ENCODE measurements at places on chromosomes 13 and 19.

GRCh38 chr13:45362939-45363338 is 22.0 kb upstream of the TPT1 start:
- no peak for DNase-seq

DNA sequence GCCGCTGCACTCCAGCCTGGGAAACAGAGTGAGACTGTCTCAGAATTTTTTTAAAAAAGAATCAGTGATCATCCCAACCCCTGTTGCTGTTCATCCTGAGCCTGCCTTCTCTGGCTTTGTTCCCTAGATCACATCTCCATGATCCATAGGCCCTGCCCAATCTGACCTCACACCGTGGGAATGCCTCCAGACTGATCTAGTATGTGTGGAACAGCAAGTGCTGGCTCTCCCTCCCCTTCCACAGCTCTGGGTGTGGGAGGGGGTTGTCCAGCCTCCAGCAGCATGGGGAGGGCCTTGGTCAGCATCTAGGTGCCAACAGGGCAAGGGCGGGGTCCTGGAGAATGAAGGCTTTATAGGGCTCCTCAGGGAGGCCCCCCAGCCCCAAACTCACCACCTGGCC is at the start of gene KLK2:
TSS of gene KLK2 (plus strand) at position 384 of the 400 bp plus-strand sequence. CDS start 35 bp downstream, outside the sequence.
- no peak for DNase-seq

DNA sequence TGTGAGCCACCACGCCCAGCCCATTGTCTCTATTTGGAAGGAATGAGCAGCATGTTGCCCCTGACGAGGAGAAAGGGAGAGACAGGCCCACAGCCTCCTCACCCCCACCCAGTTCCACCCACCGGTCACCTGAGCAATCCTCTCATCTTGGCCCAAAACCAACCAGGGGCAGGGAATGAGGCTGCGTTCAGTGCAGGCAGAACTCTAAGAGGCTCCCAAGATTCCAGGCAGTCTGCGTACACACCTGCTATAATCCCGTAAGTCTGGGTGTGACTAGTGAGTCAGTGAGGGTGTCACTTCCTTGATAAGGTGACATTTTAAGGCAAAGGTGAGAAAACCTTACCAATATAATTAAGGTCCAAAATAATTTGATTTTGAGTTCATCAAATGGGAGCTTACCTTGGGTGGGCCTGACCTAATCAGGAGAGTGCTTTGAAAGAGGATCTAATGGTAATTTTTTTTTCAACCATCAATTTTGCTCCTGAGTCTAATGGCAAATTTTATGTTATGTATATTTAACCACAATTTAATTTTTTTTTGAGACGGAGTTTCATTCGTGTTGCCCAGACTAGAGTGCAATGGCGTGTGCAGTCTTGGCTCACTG is 26.9 kb upstream of the KLF2 start:
- no peak for DNase-seq

DNA sequence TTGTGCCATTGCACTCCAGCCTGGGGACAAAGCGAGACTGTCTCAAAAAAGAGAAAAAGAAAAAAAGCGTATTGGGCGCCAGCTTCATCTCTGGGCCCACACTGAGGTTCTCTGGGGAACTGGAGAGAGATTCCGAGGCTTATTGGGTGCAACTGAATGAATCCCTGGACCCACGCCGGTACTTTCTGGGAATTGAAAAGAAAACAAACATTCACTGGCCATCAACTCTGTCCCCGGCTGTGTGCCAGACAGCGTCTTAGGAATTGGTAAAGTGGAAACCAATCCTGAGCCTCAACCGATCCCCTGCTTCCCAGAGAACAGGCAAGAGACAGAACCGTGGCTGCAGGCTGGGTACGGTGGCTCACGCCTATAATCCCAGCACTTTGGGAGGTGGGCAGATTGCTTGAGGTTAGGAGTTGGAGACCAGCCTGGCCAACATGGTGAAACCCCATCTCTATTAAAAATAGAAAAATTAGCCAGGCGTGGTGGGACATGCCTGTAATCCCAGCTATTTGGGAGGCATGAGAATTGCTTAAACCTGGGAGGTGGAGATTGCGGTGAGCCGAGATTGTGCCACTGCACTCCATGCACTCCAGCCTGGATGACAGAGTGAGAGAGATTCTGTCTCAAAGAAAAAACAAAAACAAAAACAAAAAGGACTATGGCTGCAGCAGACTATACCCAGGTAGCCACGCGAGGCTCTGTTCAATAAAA is 8.6 kb downstream of the ANO8 start:
- DNase-seq = no peak

DNA sequence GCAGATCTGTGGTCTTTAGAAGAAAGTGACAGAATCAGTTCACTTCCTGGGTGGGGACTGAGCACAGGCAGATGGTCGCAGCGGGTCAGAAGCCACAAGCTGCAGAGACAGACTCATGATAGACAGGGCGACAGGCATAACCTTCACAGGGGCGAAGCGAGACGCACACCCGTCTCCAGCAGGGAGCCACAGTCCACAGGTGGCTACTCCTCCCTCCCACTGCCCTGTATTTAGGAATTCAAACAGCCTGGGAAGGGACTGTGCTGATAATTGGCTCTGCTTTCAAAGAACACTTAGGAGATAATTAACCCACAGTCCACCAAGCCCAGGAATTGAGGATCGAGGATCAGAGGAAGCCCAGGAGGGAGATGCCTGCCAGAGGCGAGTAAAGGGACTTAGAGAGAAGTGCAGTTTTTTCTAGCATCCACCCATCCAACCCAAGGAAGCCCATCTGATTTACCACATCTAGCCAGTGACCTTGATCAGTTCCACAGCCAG is 23.2 kb downstream of the RFX2 start:
- DNase-seq = peak; percentile 37

- DNase-seq = peak; percentile 99
Measured at GRCh38 chr19:52140032-52140710, 433 bp upstream of the ZNF616 start.

DNA sequence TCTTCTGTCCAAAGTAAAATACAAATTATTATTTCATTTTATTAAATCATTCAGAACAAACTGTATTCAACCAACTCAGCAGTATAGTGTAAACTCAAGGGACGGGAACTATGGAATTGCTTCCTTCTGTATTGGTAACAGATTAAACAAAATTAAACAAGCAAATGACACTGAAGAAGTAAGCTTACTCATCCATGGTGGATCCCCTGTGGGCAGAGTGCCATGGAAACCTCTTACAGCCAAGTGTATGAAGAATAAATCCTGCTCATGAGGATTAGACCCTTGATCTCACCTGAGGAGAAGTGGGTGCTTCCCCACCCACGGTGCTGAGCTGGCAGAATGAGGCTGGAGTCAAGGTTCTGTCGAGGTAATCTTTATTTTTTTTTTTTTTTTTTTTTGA is 18.0 kb upstream of the RFXAP start:
- no peak for DNase-seq

DNA sequence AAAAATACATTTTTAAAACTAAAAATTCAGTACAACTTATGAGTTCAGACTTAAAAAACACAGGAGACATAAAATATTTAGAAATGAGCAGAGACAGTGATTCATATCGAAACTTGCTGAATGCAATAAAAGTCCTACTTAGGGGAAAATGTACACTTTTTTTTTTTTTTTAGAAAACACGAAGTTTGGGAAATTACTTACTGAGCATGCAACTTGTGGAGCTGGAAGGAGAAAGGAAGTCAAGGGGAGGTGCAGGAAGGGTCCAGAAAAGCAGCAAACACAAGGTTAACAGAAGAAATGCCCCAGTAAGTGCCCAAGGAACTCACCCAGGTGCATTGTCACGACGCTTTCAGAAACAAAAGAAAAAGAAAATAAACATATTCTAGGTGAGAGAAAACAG is 18.6 kb upstream of the LAIR1 start:
- no peak for DNase-seq

DNA sequence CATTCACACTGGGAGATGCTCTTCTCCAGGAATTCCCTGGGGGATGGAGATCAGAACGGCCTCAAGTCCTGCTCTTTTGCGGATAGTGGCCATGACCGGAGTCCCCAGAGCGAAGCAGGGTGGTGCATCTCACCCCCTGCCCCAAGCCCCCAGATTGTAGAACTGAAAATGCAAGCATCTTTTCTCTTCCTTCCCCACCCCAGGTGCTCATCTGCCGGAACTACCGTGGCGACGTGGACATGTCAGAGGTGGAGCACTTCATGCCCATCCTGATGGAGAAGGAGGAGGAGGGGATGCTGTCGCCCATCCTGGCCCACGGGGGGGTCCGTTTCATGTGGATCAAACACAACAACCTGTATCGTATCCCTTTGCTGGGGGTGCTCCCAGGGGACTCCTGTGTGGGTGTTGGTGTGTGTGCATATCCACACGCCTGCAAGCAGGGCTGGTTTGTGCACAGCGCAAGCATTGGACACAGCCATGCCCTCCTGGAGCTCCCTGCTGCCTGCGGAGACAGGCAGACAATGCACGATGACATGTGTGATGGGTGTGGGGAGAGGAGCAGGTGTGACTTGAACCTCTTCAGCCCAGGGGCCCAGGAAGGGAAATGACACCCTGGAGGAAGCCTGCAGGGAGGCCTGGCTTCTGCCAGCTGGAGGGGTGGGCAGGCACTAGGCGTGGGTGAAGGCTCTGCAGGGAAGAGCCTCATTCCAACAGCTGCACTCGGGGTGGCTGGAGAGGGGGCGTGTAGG is 5.7 kb downstream of the AP1M1 start:
- DNase-seq = no peak

All from stimulated activated naive CD8-positive, alpha-beta T cell treated with anti-CD3 and anti-CD28 coated beads, Interleukin-15, Interleukin-2, amounts not matched to agents 100 U/mL and 50 U/mL, for 24 hours (primary cell).